ENCODE measurements at places on chromosomes 1 and 21. TPM values are rescaled to one million over a fixed set of nuclear protein-coding genes. Genes with fewer than 3 reads are reported as not detected.
A peak's percentile ranks its signal among the peaks of the same experiment; 100 is the strongest.

Gene TAL1
- not detected for total RNA-seq

DNA sequence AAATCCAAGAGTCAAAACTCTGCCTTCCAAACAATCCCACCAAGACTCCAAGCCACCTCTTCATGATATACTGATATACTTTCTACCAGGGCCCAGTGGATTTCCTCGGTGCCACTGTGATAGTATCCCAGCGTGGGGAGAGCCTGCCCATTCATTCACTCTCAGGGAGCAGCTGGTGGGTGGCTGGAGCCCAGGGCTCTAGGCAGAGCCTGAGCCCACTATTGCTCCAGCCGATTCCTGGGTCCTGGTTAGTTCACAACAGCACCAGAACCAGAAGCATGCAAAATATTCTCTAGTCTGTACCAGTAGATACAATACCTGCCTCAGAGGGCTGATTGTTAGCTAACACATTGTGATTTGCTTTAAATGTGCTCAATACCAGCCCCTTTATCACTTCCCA, 831 bp downstream of the CSRP1 start:
- DNase-seq: no peak

Gene CAPN9
- not detected for total RNA-seq

GRCh38 chr1:230050973-230051735, 15.9 kb upstream of the GALNT2 start:
- no peak for DNase-seq

- DNase-seq: no peak
Measured at GRCh38 chr1:84402501-84402900, 4.2 kb downstream of the DNASE2B start.

DNA sequence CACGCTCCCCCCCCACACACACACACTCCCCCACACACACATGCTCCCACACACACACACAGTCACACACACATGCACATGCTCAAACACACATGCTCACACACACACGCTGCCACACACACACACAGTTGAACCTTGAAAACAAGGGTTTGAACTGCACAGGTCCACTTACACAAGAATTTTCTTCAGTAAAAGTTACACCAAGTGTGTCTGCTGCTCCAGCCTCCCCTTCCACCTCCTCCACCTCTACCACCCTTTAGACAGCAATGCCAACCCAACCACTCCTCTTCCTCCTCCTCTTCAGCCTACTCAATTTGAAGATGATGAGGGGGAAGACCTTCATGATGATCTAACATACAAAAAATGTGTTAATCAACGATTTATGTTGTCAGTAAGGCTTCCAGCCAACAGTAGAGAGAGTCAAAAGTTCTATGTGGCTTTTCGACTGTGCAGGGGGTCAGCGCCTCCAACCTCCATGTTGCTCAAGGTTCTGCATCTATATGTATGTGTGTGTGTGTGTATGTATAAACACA, 26.8 kb downstream of the HSF2BP start:
- DNase-seq: no peak

Gene UBAP2L
- 122 TPM for total RNA-seq

GRCh38 chr1:110048923-110049601, 14.6 kb downstream of the STRIP1 start:
- DNase-seq: no peak

GRCh38 chr1:118101999-118102398, 83.0 kb downstream of the SPAG17 start:
- no peak for DNase-seq

Gene KCNN3
- under 0.01 TPM for total RNA-seq

- no peak for DNase-seq
Measured at GRCh38 chr21:42925114-42925926, at the start of gene ERVH48-1. ERVH48-1 (minus strand) TSS chr21:42925630; CDS start chr21:42919006, 6,624 bp downstream.

Gene SPATC1L
- 8.9 TPM for total RNA-seq

Gene RHCE
- 0.10 TPM for total RNA-seq

GRCh38 chr1:112363636-112364035, 32.4 kb upstream of the CTTNBP2NL start:
- DNase-seq: no peak

Gene LMX1A
- total RNA-seq: not detected

GRCh38 chr1:5161372-5161771, 507.0 kb downstream of the AJAP1 start:
- no peak for DNase-seq

Gene PLA2G2A
- not detected for total RNA-seq

Gene C1orf116
- total RNA-seq: 76.9 TPM

DNA sequence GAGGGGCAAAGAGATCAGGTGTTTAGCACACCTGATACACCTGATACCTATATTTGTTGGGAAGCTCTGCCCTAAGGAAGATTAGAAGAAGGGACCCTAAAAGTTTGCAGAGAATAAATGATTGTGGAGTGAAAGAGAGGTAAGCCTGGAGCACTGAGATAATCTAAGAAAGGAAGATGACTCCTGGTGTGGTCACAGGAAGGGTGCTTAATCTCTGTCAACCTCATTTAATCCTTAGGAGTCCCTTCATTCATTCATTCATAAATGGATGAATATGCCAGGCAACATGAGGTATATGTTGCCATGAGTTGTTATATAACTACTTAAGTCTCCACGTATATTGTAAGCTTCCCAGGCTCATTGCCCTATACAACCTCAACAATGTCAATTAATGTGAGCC, 16.2 kb upstream of the MNDA start:
- DNase-seq: no peak

GRCh38 chr1:147046189-147046862, 108.2 kb downstream of the NBPF12 start:
- DNase-seq: no peak

DNA sequence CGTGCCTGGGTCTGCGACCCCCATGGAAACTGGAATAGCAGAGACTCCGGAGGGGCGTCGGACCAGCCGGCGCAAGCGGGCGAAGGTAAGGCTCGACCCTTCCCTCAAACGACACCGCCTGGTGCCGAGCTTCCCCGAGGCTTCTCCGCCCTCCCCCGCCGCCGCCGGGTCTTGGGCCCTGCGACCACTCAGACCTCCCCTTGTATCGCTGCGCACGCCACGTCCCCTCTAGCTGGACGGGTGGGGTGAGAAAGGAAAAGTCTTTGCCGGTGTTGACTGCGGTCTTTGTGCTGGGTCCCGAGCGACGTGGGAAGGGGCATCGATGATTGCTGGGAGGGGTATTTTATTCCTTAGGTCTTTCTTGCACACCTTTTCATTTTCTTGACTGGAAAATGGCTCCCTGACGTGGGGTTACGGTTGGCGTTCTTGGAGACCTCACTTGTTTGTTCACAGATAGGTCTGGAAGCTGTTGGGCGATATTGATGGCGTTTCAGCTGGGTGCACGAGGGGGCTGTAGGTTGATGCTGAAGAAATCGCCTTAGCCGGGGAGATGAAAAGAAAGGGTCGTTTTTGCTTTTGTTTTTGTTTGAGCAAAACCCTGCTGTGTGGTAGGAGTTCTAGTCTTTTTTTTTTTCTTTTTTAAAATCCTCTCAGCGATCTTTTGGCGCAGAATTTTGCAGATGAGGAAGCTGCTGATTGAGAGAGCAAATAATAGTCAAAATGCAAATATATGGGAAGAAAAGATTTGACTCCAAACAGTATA, 776 bp downstream of the KDM1A start:
- peak; percentile 29 for DNase-seq
